Calu3 (cell line): ENCODE measurements at places on chromosomes 11 and 22. TPM values are rescaled to one million over a fixed set of nuclear protein-coding genes. Genes with fewer than 3 reads are reported as not detected.

The DNAJB7 gene
- not detected in 2 replicates for total RNA-seq

DNA sequence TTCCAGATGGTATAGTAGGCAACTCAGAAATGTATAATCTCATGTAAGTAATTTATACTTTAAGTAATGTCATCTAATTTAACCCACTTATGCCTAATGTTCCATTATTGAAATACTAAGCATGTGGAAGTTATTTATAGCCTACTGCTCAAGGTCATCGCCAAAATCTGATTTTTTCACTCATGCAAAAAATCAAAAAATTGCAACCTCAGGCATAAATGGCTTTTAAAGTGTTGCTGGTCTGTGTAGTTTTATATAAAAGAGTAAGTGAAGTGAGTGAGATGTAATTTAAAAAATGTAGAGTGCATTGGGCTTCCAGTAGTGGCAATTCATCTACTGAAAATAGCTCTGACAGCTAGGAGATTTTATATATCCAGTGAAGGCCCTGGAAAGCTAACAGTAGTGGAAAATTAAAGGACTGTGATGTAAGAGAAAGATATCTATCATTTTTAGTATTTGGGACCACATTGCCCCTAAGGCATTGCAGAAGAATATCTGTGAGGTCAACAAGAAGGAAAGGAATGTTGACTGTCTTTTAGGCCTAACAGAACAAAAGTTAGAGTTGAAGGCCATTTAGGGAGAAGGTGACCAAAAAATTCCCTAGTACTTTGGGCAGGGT lies 624.5 kb upstream of the CHORDC1 start:
- DNase-seq, result no peak

GRCh38 chr11:111550258-111550657 lies 9.7 kb downstream of the LAYN start:
- DNase-seq, result no peak

- DNase-seq, result no peak
Measured at GRCh38 chr22:26579331-26579886, 10.5 kb downstream of the TPST2 start.

GRCh38 chr22:41028841-41029240 lies 63.6 kb upstream of the EP300 start:
- DNase-seq, result no peak

The CKAP5 gene
- total RNA-seq, result 124 and 140 TPM in 2 replicates
